Stimulated activated CD8-positive, alpha-beta memory T cell treated with anti-CD3 and anti-CD28 coated beads, Interleukin-4, amount 100 ng/mL, for 4 hours (primary cell): ENCODE measurements at places on chromosomes 7 and 10.

- DNase-seq: no peak
Measured at GRCh38 chr7:43895847-43896415, 10.5 kb downstream of the URGCP start.

GRCh38 chr7:50212016-50212325 is 92.5 kb upstream of the IKZF1 start:
- DNase-seq: no peak

DNA sequence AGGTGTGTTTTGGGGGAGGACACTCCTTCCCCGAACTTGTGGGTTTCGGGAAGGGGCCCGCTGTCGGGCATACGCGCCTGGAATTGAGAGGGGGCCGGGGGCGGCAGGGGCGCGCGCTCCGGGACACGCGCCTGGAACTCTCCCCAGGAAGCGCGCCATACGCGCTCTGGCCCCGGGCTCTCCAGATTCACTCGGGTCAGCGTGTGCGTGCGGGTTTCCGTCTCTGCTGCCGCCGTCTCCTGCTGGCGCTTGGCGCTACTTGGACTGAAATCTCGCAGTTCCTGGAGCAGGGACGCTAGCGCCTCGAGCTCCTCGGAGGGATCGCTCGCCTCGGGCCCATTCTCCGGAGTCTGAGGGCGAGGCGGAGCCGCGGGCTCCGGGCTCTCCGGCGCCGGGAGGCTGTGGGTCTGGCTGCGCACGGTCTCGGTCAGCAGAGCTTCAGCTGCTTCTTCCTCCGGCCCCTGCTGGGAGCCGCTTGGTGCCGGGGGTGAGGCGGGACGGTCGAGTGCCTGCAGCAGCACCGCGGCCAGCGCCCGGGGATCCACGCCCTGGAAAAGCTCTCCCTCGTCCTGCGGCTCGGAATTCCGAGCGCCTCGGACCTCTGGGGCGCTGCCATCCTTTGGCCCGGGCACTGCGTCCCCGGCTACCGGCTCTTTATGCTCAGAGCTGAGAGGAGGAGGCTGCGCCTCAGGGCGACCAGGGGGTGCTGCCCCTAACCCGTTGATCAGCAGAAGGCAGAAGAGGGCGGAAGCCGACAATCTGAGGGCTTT is 1.1 kb downstream of the VGF start:
- no peak for DNase-seq

DNA sequence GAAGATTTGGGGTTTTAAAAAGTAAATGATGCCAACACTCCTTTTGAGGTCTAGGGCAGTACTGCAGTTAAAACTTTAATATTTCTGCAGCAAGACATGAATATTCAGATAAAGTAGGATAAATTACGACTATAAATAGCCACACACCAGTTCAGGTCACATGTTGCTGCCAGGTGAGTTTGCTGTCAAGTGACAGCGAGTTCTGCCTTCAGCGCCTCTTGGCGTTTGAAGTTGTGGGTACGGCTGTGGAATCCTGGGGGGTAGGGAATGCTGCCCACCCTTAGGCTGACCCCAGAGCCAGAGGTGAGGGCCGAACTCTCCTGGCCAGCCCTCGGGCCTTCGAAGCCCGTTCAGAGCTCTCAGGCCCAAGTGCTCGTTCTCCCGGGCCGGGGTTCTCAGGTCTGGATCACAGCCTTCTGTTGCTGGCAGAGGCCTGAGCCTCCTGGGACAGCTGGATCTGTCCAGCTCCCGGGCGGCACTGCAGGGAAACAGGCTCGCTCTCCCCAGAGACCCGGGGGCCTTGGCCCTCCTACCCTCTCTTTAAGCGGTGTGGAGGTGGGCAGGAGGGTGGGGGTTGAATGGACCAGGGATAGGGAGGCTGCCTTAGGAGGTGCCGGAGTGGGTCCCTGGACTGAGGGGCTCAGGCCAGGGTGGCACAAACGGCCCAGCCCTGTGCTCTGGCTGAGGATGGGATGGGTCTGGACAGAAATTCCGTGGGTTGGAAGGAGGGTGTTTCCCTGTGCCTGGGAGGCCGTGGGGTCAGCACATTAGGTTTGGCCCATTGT is 5.4 kb downstream of the BRI3 start:
- no peak for DNase-seq
